Stimulated activated CD8-positive, alpha-beta memory T cell treated with anti-CD3 and anti-CD28 coated beads, Interleukin-2, amount 100 ng/mL, for 1 hour (primary cell): ENCODE measurements at places on chromosomes 1 and 21.

DNA sequence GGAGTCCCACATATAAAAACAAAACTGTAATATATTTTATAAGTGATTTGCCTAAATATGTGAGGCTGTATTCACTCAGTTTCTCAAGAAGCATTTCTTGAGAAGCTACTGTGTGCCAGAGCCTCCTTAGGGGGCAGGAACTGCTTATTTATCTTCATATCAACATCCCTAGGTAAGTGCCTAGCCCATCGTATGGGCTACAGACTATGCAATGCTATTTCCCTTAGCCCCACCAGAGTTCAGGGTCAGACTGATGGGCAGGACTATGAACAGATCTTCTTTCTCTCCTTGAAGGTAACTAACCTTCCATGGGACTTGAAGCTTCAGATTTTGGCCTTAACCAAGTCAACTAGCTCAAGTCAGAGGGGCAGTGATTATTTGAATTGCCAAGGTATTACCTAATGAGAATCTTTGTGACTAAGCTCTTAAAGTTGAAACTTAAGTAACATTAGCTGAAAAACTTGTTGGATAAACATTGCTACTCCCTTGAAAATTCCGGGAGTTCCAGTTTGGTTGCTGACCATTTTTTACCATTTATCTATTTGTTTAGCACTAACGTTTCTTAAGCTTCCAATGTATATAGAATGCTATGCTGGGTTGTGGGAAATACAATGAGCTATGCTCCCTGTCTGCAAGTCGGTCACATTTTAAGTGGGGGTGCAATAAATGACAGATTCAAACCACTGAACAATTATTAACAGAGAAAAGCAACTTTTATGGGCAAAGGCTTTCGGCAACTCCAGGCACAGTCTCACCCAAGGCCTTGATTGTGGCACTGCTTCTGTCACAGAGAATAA, 85.2 kb downstream of the GPR88 start:
- no peak for DNase-seq

- DNase-seq = no peak
Observed at GRCh38 chr1:160177667-160178066, 12.7 kb upstream of the CASQ1 start.

DNA sequence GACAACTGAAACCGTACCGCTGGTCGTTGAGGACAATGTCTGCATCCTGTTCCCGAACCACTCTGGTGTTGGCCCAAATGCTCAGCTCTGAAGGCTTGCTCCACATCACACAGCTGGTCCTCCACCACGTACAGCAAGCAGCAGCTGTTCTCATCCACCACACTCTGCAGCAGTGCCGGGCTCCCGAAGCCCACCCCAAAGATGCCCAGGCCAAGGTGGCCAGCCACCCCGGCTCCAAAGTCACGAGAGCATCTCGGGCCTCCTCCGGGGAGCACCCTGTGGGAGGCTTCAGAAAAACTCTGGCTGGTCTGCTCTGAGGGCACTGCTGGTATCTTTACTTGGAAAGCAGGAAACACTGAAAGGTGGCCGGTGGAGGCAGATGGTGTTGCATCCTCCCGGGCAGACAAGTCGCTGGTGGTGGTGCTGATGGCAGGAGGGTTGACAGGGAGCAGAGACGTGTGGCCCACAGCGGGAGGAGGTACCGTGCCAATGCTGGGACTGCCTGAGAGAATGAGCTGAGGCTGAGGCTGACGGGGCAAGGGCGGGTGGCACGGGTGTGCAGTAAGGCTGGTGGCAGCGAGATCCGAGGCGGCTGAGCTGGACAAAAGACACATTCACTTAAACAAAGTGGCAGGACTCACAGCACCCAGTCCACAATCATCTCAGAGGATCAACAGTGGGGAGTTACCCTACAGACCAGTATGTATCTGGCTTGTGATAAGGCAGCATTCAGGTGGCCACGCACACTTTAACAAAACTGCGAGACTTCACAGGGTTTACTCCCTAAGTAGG, 6.5 kb upstream of the CCDC27 start:
- DNase-seq = no peak

GRCh38 chr1:110070671-110071242, at the start of gene ALX3:
ALX3 (minus strand) TSS chr1:110070672; CDS start chr1:110070612, 60 bp downstream.
- DNase-seq = no peak

DNA sequence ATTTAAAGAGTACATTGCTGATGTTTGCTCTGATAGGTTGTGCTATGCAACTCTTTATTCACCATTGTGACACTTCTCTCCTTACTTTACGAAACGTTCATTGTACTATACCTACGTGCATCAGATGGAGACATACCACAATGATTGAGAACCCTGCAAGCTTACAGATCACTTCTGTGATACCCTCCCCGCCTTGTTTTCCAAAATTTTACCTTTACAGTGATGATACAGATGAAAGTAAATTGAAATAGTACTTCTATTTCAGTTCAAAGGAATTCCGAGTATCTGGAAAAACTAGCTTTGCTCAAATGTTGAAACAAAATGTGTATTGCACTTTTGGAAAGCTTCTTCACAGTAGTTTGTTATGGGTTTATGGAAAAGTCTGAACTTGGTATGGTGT, 3.3 kb downstream of the OR14K1 start:
- no peak for DNase-seq

- no peak for DNase-seq
Observed at GRCh38 chr1:6827079-6827478, 41.8 kb downstream of the CAMTA1 start.

- no peak for DNase-seq
Observed at GRCh38 chr1:25568090-25568833, 24.9 kb downstream of the LDLRAP1 start.

DNA sequence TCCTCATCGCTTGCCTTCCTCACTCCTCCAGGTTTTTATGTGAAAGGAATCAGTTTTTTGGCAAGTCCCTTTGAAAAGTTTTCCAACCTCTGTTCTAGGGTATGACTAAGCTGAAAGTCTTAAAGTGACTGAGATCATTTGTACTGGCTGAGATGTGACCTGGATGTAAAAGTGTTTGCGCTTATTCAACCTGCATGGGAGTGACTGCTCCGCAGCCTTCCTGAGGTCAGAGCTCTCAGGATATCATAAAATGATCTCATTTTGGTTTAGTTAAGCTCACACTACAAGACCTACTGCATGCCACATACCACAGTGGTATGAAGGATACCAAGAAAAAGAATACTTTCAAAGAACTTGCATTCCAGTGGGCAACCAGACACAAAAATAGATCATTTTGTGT, 29.8 kb upstream of the TADA1 start:
- DNase-seq = no peak

DNA sequence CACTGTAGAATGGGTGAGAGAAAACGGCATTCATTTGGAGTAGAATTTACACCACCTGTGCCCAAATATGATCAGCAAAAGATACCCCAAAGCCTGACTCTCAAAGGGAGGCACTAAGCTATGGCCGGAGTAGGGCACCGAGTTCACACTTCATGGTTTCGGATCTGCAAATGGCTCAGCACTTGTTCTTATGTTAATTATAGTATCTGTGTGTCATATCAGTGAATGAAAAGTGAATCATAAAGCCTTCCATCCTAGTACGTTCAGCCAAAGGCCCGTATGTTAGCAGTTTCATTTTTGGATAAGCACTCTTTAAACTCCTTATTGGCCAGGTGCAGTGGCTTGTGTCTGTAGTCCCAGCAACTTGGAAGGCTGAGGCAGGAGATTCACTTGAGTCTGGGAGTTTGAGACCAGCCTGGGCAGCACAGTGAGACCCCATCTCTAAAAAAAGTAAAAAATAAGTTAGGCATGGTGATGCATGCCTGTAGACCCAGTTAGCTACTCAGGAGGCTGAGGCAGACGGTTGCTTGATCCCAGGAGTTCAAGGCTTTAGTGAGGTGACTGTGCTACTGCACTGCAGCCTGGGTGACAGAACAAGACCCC, 4.9 kb upstream of the CORT start:
- no peak for DNase-seq

- no peak for DNase-seq
Observed at GRCh38 chr1:154583773-154584172, 16.2 kb downstream of the CHRNB2 start.

DNA sequence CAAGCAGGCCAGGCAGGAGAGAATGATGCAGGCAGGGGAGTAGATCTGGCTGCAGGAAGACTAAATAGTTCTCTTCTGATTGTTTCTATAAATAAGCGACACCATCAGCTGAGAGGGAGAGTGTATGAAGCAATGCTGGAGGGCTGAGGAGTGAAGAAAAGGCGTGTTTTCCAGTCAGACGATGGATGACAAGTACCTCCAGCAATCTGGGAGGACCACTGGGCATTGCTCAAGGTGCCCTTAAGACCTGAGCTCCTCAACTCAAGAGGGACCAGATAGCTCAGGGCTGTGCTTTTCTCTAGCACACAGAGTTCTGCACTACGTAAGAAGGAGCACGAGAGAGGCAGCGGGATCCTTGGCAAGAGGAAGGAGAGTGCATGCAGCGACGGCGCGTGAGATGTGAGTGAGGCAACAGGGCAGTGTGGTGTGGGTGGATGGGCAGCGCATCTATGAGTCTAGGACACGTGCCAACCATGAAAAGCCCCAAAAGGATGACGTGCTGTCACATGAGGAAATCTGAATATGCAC, 36.0 kb downstream of the PABPC4 start:
- DNase-seq = no peak

DNA sequence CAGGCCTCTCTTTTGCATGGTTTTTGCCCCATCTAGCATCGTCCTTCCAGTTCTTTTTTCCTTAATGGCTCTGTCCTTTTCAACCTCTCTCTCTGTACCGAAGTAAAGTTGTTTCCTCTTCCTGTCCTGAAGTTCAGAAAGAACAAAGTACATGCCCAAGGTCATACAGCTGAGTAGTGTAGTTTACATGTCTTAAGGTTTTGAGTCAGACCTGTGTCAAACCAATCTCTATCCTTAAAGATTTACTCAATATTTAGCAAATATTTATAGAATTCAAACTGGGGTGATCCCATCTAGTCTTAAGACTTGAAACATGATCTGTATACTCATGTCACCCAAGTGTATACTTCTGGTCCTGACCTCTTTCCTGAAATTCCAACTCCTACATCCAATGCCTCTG, 118.7 kb upstream of the SGIP1 start:
- DNase-seq = no peak

DNA sequence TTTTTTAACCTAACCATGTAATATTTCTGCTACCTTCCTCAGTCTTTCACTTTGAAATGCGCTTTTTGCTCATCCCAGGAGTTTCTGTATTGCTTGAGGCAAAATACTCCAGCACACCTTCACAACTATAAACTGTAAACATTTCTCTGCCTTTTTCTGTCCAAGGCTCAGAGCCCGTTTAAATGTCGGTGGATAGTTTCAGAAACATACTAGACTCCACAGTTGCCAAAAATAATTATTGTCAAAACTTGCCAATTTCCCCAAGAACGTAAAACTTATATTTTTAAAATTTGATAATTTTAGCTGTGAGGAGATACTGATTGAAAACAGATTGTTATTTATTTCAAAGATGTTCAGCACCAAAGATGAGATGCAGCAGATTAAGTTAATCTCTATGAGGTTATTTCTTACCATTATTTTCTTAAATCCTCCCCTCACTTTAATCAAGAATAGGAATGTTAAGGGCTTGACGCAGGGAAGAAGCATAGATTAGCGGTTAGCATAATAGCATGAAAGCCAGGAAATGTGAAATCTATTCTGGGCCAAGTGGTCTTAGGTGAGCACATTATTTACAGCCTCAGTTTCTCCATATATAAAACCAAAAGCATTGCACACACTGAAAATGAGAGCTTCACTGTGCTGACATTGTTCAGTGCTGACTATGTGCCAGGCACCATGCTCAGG, 91.5 kb upstream of the ESRRG start:
- DNase-seq = no peak

- DNase-seq = no peak
Observed at GRCh38 chr1:230905733-230906132, 37.4 kb upstream of the C1orf198 start.

DNA sequence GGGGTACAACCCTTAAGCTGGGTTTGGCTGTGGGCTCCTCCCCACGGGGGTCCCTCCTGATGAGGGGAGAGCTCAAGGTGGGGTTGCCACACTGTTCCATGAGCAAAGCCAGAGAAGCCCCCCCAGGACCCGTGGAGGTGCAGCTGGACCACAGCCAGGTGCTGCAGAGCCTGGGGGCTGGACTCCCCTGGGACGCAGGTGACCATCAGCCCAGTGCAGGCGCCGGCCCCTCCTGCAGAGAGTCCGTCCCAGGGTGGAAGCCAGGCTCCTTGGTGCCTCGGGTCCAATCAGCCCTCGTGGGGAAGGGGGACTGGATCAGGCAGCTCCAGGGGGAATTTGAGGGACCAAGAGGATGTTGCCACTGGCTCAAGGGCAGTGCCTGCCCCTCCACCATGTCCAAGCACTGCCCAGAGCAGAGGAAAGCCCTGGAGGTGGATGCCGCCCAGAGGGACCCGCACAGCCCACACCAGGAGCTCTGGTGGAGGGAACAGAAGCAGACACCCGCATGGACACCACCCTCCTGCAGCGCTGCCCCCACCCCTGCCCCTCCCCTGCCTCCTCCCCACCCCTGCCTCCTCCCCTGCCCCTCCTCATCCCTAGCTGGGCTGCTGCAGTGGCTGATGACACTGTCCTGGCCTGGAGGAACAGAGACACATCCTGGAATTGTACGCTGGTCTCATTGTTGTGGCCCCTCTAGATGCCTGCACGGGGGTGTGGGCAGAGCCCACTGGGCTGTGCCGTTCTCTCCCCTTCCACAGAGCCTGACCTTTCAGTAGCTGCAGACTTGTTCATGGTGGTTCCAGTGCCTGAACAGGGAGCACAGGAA, 30.8 kb upstream of the COL18A1 start:
- no peak for DNase-seq

- DNase-seq = no peak
Observed at GRCh38 chr21:34942911-34943310, 106.2 kb downstream of the RUNX1 start.

- no peak for DNase-seq
Observed at GRCh38 chr1:17023573-17023972, 11.8 kb upstream of the ATP13A2 start.

DNA sequence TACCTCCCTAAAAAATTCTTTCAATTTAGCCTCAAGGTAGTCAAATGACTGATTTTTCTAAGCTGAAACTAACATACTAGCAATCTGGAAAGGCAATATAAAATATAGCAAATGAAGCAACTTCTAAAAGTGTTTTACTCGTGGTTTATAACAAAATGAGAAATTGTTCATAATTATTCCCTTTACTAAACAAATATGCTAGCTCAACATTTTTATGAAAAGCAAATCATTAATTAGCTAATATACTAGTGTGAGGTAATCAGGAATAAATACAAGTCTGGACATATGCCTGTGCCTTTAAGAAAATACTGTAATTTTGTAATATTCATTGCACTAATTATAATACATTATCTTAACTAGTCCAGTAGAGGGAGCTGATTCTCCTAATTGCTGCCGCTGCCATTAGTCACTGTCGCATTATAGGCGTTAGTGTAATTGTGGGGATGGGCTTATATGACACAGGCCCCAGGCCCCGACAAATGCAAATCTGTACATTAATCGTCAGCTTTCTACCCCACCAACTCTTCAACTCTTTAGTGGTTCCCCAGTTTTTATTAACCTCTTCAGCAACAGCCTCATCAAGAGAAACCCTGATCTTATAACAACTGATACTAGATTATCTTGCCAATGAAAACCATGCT, 160.9 kb downstream of the GABPA start:
- DNase-seq = no peak

DNA sequence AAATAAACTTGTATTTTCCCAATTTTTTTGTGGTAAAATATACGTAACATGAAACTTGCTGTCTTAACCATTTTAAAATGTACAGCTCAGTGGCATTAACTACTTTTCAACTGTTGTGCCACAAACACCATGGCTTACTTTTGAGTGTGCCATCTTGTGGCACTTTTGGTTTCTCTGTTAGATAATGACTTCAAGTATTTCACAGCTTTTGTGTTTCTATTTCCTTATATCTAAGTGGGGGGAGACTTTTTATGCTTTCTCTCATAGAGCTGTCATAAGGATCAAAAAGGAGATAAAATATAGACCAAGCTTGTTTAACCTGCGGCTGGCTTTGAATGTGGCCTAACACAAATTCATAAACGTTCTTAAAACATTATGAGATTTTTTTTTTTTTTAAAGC, 44.3 kb downstream of the CDC14A start:
- DNase-seq = no peak
